Stimulated activated naive CD8-positive, alpha-beta T cell treated with anti-CD3 and anti-CD28 coated beads, Interleukin-15, amount 100 ng/mL, for 72 hours (primary cell): ENCODE measurements at places on chromosomes 12 and 14.

GRCh38 chr14:89351221-89351515, 65.9 kb downstream of the FOXN3 start:
- DNase-seq: no peak

DNA sequence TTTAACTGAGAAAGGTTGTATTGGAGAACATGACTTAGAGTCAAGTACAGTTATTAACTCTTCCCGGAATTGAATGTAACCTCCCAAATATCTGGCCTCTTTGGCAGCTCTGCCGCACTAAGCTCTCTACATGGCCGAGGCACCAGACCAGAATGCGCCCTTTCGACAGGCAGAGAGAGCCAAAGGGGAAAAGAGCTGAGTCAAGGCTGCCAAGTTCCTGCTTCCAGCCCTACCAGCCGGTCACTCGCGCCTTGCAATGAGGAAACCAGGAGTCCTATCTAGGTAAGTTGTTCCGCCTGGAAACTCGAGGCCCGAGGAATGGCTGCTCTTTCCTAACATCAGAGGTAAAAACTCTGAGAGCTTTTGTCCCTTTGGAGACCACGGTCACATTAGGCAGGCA, 172.2 kb downstream of the BRMS1L start:
- DNase-seq: no peak

DNA sequence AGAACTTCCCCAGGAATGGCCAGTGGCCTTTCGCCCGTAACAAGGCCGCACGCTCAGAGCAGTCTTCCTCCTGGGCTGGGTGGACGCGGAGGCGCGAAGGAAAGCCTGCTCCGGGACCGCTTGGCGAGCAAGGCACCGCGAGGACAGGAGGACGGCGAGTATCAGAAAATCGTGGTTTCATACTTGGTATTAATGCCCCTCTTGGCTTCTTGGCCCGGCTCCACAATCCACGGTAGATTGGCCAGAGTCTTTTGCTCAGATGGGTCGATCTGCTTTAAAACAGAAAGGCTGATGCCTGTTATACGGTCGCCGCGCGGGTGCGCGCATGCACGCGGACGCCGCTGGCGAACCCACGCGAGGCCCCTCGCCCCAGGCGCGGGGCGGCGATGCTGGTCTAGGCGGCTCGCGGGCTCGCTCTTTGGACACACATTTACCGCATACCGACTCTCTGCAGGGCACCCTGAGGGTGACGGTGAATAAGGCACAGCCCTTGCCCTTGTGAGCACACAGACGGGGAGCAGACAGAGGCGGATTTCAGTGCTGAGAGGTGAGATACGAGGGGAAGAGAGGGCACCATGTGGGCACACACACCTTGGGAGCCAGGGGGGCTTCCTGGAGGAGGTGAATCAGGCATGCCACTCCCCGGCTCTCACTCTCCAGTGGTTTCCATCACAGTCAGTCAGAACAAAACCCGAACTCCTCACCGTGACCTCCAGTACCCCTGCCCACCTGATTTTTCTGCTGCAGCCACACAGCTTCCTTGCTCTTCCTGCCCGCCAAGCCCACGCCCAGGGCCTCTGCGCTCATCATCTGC, 100.7 kb downstream of the APAF1 start:
- peak; percentile 13 for DNase-seq

- no peak for DNase-seq
Observed at GRCh38 chr12:102755266-102755665, 161.8 kb downstream of the PAH start.

DNA sequence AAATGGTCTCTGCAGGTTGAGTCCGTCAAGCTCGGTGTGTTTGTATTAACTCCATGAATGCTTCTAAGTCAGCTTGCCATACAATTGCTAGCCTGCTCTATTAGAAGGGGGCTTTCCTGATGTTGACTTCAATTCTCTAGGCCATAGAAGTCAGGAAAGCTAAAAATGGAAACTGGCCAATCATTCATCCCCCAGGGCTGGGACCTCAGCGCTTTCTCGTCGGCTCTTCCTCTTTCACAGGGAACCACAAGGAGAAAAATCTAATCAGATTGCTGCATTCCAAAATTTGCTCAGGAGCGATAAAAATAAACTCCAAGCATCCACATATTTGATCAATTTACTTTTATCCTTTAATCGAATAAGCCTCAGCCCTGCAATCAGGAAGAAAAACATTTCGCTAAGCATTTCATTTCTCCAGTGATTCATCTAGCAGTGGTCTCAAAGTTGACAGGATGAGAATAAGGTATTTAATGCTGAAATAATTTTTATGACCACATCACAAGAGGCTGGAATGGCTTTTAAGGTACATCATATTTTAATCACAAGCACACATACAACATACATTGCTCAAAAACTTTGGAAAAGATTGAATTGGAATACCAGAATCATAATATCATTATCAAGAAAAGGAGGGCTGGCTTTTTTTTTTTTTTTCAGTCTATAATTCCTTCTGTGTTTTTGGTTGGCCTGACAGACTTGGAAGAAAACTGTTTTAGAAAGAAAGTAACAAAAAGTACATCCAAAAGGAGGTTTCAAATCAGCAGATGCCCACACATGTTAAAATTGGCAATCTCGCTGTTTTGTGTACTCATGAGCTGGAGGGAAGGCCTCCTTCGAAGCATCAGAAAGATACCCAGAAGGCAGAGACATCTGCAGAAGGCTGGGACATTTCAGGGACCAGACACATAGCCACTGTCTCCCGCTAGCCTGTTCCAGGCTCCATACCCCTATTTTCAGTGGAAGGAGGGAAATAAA, 316.3 kb downstream of the NUAK1 start:
- DNase-seq: no peak

- DNase-seq: no peak
Observed at GRCh38 chr14:58104808-58105207, 47.2 kb downstream of the ARMH4 start.

GRCh38 chr12:22250762-22251161, 83.7 kb downstream of the ST8SIA1 start:
- DNase-seq: no peak
